ENCODE measurements at places on chromosomes 12 and 14.

DNA sequence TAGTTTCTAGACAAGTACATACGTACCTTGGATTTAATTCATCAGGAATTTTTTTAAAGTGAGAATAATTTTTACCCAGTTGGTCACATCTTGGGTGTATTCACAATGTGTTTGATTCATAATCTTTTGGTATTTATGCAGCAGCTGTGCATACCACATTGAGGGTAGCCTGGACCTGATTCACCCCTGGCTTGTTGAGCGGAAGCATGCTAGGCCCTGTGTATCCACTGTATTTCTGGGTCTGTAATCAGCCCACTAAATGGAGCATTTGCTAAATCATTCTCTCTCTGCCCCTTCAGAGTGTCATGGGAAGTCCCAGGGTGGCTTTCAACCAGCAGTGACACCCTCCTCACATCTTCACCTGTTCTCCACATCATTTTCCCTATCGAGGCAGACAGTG lies 203.8 kb upstream of the RGS6 start:
- no peak for DNase-seq

GRCh38 chr12:112236386-112236785 lies 111.0 kb downstream of the TRAFD1 start:
- no peak for DNase-seq

DNA sequence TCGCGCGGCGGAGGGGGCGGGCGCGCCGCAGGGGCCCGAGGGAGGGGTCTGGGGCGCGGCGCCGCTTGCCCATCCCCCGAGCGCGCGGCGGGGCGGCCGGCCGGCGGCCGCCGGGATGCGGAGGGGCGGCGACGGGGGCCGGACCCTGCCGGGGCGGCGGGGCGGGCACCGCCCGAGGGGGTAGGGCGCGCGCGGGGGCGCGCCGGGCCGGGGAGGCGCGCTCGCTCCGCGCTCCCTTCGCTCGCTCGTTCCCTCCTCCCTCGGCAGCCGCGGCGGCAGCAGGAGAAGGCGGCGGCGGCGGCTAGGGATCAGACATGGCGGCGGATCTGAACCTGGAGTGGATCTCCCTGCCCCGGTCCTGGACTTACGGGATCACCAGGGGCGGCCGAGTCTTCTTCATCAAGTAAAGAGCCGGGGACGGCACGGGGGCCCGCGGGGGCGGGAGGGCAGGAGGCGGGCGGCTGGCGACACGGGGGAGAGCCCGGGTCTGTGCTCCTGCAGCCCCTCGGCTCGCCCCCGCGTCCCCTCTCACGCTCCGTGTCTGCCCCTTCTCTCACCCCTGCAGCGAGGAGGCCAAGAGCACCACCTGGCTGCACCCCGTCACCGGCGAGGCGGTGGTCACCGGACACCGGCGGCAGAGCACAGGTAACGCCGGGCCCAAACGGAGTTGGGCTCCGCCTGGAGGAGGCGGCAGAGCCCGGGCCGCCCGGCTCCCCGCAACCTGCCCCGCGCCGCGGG lies at the start of gene PLEKHA5:
PLEKHA5 (plus strand) TSS at position 248 of the 738 bp plus-strand sequence; CDS start at position 315, 67 bp downstream.
- peak; percentile 76 for DNase-seq

DNA sequence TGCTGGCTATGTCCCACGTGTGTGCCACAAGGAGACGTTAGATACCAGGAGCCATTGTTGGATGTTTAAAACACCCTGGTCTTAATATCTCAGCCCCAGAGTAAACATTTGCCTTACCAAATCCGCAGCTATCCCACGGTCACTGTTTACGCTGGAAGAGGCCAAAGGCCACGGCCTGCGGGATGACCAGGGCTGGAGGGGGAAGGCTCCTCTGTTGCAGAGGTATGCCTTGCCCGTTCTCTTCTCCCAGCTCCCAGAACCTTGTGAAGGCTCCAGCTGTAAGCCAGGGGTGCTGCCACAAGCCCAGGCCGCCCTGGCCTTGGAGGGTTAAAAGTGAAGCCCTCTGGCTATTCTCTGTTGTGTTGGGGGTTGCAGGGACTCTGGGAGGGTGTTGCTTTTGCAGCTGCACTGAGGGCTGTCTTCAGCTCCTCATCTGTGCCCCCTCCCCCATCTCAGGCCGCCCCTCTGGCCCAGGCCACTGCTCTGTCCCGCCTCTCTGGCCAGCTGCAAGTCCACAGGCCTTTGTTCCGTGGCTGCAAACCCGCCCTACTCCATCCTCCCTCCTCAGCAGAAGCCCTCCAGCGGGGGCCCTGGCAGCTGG lies 2.5 kb downstream of the PLEKHG3 start:
- no peak for DNase-seq

DNA sequence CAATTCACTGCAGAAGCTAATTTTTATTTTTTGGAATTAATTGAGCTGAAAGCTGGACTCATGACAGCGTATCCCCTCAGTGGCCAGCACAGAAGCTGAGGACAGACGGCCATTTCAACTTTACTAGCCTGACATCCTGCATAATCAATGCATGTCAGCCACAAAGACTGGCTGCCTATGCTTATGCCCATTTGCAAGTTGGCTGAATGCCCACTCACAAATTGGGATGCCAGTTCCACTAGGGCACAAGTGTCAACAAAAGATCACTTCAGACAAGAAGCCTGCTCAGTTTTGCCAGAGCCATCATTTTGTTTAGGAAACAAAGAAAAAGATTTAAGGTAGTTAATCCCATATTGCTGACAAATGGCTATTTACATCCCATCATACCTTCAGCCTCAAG lies 417.6 kb downstream of the NOVA1 start:
- peak; percentile 10 for DNase-seq

DNA sequence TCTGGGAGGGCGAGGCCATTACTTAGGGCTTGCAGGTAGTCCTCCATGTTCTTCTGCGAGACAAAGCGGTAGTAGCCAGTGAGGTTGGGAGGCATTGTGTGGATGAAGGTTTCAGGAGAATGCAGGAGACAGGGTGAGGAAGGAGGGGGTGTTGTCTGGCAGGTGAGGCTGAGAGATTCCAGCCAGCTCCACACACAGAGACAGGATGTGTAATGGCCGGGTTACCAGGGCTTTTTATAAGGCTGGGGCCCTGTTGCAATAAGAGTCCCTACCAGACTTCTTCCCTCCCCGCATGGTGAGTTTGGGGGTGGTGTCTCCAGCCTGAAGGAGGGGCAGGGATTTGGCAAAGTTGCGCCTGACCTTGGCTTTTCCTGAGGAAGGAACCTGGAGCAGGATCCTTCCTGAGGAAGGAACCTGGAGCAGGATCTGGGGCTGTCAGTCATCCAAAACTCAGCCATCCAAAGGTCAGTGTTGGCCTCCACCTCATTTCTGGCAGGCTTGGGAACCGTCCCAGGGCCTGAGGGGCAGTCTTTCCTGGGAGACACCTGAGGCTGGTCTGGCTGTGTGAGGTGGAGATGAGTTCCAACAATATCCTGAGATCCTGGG lies at the start of gene RBP5:
RBP5 (minus strand) TSS at position 209 of the 606 bp plus-strand sequence; CDS start at position 95, 114 bp downstream.
- DNase-seq = no peak

DNA sequence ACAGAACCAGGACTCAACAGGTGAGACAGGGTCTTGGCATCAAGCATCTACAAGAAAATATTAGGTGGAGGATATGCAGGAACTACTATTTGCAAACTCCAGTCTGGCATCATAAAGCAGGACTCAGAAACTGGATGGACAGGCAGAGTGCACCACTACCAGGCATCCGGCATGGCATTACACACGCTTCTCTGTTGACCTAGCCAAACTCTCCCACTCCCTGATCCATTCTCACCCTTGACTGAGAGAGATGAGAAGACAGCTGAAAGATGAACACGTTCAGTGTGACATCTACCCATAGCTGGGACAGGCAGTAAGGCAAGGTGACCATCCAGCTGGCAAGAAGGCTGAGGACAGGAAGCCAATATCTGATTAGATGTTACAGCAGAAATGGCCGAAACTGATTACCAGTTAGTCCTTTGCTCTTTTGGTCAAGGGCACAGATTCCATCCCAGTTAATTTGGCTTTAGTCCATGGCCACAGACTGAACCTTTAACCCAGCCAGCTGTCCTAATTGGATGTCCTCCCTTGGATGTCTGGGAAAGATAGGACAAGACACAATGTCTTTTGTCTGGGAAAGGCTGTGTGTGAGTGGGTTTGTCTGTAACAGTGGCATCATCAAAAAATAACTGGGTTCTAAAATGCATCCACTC lies 71.6 kb downstream of the BBS10 start:
- DNase-seq = no peak

DNA sequence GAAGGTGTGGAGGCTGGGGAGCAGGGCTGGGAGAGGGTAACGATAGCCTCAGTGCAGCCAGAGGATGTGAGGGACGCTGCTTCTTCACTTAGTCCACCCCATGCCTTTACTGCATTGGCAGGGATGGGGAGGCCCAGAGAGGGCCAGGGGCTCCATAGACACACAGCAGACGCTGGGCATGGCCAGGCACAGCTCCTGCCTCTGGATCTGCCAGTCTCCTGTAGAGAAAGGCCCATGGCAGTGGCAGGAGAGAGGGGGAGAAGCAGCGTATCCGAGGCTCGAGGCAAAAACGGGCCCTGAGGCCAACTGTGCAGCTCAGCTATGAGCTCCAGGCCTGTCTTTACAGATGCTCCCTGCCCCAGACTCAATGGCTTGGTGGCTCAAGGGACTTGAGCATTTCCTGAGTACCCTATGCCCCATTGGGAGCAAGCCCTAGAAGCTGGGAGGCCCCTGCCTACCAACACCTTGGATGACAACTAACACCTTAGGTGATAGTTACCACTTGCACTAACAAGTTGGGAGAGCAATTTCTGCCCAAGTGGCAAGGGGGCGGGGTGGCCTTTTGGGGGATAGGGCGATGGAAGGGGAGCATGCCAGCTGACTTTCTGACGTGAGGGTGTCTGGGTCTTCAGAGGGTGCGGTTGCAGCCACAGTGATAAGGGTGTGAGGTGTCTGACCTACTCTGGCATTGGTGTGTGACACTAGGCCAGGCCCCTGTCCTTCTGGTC lies 5.0 kb upstream of the LBHD2 start:
- no peak for DNase-seq

DNA sequence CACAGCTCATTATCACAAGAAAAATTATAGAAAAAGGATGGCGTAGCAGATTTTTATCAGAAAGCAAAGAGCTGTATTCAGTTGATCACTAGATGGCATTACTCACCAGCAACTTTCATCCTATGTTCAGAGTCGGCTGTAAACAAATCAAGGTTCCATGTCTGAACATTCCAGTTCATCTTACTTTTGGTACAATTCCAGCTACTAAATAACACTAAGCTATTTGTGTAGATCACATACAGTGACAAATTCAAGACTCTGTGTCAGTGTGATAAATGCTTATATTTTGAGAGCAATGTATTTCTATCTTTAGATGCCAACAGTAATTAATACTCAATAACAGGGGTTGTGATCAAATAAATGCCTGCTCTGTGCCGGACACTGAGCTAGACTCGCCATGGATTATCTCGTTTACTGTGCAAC lies 30.1 kb downstream of the NRDE2 start:
- peak; percentile 34 for DNase-seq

DNA sequence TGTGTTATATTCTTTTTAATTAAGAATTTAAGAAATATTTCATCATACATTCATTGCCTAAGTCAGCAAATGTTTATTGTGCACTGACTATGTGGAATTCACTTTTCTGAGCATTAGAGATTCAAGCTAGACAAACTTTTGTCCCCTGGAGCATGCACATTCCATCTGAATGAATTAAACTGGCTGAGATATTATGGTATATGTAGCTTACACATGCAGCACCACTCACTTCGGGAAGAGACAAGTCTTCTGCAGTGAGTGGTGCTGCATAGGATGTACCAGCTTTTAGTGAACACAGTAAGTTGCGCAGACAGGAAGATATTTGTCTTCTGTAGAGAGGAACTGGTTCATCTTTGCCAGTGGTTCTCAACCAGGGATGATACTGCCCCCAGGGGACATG lies 318.4 kb downstream of the SYT1 start:
- DNase-seq = no peak

GRCh38 chr12:99513066-99513465 lies 134.5 kb upstream of the GARIN6 start:
- DNase-seq = no peak

- DNase-seq = no peak
Observed at GRCh38 chr12:68580911-68581310, 29.8 kb upstream of the RAP1B start.

DNA sequence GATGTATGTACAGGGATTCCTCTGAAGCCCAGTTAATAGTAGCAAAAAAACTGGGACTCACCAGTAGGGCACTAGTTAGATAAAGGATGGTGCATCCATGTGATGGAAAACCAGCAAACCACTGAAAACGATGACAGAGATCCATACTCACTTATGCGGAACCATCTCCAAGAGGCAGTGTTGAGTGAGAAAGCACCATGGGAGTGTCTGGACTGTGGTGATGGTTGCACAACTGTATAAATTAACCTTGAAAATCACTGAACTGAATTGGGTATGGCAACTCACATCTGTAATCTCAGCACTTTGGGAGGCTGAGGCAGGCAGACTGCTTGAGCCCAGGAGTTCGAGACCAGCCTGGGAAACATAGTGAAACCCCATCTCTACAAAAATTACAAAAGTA lies 53.6 kb upstream of the ZFP36L1 start:
- DNase-seq = no peak

DNA sequence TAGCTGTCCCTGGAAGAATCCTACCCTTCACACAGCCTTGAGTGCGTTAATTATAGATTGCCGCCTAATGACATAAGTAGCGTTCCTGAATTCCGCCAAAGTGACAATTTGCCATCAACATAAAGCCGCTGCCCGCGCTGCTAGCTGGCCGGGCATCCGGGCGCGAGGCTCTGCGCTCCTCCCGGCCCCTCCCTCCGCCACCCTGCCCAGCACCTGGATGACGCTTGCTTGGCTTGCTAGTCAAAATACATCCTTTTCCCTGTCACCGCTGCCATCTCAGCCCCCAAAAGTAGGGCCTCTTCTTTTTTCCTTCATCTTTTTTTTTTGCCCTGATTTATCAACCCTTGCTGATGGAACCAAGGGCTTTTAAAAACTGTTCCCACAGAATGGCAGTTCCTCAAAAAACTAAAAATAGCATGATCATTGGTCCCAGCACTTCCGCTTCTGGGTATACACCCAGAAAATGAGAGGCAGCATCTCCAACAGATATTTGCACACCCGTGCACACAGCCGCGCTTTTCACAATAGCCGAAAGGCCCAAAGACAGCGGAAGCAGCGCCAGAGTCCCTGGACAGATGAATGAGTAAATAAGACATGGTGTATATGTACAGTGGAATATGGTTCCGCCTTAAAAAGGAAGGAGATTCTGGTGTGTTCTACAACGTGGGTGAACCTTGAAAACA lies 235.2 kb downstream of the BCL11B start:
- DNase-seq = no peak

GRCh38 chr14:103634156-103634555 lies 5.1 kb downstream of the KLC1 start:
- no peak for DNase-seq

DNA sequence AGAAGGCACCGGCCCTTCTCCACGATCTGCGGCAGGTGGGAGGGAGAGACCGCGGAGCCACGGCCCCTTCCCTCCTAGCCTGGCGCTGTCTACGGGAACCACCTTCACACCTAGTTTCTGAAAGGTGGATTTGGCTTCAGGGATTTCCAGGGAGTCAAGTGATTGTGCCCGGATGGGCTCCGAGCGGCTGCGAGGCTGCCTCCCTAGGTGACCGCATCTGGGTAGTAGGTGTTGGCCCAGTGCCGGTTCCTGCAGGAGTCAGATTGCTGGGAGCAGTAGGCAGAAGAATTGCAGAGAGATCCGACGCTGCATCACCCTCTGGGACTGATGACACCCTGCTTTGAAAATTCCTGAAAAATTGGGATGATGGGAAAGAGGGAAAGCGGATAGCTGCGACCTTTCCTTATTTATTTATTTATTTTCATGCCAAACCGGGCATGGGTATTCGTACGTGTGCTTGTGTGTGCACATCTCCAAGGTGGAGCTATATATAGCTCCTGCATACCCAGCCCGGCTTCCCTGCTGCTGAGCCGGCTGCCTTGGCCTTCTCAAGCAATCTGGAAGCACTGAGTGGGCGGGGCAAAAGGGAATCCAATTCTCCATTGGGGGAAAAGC lies 1.1 kb downstream of the CNTN1 start:
- peak; percentile 95 for DNase-seq
